Urinary bladder (tissue), 4 donors: ENCODE measurements at places on chromosomes 1 and 21. TPM values are rescaled to one million over a fixed set of nuclear protein-coding genes. Genes with fewer than 3 reads are reported as not detected.

TNNT2 gene
- polyA plus RNA-seq: 94.9 TPM

RGS18 gene
- polyA plus RNA-seq: 1.5 TPM

PEX10 gene
- polyA plus RNA-seq: 22.9 TPM

SEC16B gene
- 2.7 TPM for polyA plus RNA-seq

ICOSLG gene
- 1.3 TPM for polyA plus RNA-seq

TMEM234 gene
- 12.5 TPM for polyA plus RNA-seq

DNA sequence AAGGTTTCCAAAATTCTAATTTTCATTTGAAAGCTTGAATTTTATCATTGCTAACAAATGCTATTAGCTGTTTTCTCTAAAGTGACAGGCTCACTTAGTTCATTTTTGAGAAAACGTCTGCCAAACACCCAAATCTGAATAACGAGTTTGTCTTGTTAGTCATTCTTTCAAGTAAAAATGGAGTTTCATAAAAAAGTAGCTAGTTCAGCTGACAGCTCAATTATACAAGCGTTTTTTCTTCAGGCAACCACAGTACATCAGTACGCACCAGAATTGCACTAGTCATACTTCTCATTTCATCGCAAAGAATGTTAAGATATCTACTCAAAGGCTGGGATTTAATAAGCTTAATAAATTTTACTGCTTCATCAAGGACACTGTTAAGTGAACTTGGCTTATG is 72.3 kb upstream of the SLFNL1 start:
- DNase-seq: no peak

GRCh38 chr1:31111290-31111951 is 45.9 kb upstream of the PUM1 start:
- DNase-seq: no peak
